ENCODE measurements at places on chromosomes 3 and 15. TPM values are rescaled to one million over a fixed set of nuclear protein-coding genes. Genes with fewer than 3 reads are reported as not detected.

- no peak for DNase-seq
These were observed 152.6 kb downstream of the ZNF621 start for GRCh38 chr3:40677321-40677720.

DNA sequence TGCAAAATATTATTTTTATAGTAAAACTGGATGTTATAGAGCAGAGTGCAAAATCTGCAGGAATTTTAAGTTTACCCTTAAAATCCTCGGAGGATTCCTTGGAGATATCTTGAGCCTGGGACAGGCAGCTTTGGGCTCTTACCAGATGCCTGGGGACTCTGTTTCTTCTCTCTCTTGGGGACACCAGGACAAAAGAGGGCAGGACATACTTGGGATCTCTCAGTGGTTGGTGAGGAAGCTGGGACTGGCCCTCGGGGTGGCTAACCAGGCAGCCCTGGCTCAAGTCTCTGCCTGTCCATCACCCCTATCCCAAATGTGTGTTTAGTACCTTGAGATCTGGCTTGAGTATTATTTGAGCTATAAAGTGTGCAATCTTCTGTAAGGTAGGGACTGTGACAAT, 38.6 kb downstream of the TKT start:
- no peak for DNase-seq

- no peak for DNase-seq
These were observed 107.8 kb downstream of the ZIC4 start for GRCh38 chr3:147298511-147298982.

GRCh38 chr15:29122506-29122905, 147.1 kb downstream of the NSMCE3 start:
- no peak for DNase-seq

Gene TP63
- 2.1 TPM for total RNA-seq

Gene H1-8
- total RNA-seq = not detected

Measured in lower lobe of right lung (tissue), 2 donors.